ENCODE measurements at places on chromosomes 1 and 21.
A peak's percentile ranks its signal among the peaks of the same experiment; 100 is the strongest.

- no peak for DNase-seq
Measured at GRCh38 chr1:53046930-53047329, 15.1 kb upstream of the PODN start.

DNA sequence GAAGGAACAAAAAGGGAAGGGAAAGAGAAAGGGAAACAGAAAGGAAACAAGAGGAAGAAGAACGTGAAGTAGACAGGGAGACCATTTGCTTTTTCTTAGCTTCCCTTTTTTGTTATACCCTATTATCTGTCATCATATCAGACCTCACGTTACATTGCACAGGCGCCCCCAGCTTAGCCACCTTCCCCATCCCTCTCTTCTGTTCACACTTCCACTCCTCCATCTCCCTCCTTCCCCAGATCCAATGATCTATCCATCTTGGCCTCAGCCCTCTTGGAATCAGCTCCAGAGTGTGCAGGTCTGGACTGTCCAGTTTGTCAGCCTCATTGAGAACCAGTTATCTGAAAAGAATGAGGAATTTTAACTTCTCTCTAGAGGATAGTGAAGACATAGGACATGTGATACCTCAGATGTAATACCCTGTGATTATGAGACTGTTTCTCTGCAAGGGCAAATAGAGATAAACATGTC, 101.1 kb upstream of the ERRFI1 start:
- no peak for DNase-seq

DNA sequence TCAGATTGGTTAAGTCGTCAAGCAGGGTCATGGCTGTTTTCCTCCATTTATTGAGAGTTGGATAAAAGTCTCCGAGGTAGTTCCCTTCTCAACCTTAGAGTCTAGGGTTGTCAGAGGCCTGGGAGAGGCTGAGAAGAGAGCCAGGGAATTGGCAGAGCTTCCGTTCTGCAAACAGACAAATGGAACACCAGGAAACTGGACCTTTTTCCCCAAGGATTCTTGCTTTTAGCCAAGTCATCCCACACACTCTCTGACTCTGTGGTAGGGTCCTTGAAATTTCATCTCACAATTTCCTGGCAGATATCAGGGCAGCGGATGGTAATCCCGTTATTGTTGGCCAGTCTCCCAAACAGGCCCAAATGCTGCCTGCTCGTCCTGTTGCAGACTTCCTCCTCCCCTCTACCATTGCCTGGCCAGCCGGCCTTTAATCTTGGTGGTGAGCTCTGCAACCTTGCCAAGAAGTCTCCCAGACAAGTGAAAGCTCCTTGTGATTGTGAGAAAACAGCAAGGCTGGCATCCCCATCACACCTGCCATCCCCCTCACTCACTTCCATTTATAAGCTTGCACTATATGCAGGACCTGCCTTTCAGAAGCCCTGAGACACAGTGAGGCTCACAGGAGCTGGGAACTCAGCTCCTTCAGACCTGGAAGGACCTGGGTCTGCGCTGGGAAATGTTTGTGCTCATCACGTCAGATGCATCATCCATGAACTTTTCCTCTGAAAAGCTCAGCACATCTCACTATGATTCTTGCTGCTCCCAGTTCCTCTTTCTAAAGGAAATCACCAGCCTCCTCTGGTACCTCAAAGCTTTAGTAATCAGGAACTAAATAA, 13.7 kb upstream of the SRP9 start:
- DNase-seq = no peak

GRCh38 chr1:205240569-205240968, 12.8 kb downstream of the TMCC2 start:
- no peak for DNase-seq

- no peak for DNase-seq
Measured at GRCh38 chr1:23169195-23169575, 529 bp upstream of the LUZP1 start.

DNA sequence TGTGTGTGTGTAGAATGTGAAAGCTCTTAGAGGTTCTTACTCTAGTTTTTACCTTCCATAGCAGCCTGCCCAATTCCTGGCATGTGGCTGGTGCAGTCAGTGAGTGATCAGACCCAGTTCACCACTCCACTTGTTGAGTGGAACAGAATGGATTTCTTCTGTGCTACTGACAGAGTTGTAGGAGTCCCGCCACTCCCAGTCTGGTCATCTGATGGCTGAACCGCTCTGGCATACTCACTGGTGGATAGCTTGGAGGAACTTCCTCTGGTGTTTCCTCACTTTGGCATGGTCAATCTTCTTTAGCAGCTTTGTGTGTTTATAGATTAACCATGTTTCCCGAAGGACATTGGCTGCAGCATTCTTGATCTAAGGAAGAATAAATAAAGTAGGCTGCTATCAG, 106.7 kb upstream of the ADAR start:
- no peak for DNase-seq

DNA sequence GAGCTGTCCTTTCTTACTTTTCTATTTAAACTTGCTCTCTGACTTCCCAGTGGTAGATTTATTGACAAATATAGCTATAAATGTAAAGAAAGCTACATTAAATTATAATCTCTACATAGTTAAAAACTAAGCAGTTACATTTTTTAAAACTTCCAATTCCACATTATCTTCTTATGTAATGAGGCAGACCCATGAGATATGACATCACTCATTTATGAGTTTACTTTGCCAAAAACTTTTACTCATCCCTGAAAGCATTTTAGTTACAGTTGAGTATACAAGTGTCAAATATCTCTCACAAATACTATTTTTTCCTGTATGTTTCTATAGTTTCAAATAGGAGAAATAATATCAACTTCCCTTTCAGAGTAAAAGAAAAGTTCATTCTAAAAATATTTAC, 3.8 kb downstream of the NMNAT2 start:
- DNase-seq = no peak

- no peak for DNase-seq
Measured at GRCh38 chr1:151819976-151820623, 11.5 kb downstream of the RORC start.

DNA sequence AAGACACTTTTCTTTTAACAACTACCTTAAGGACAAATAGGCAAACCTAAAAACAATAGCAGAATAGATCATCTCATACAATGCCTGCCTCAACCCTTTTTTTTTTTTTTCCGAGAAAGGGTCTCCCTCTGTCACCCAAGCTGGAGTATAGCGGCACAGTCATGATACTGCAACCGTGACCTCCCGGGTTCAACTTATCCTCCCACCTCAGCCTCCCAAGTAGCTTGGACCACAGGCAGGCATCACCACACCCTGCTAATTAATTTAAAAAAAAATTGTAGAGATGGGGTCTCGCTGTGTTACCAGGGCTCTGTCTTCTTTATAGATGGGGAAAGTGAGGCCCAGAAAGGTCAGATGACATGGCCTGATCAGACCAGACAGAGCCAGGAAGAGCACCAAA, 7.9 kb downstream of the SH3BGRL3 start:
- DNase-seq = no peak

DNA sequence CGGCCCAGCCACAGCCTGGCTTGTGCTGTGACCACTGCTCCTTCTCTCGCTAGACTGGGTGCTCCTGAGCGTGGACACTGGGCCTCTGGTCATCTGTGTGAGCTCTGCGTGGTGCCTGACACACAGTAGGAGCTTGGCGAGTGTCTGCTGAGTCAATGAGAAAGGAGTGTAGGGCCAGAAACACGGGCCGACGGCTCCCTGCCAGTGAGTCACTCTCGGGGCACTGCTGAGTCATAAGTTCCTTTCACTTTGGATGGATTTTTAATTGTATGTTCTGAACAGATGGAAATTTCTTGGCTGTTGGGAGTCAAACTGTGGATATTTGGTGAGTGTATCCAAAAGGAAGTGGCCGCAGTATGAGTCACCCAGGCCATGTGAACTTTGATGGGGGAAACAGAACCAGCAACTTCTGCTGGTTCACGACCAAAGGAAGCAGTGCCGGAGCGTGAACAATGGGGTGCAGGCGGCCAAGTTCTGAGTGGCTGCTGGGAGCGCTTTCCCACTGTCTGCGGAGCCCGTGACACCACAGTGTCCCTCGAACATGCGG, 41.0 kb upstream of the COL18A1 start:
- peak; percentile 64 for DNase-seq

DNA sequence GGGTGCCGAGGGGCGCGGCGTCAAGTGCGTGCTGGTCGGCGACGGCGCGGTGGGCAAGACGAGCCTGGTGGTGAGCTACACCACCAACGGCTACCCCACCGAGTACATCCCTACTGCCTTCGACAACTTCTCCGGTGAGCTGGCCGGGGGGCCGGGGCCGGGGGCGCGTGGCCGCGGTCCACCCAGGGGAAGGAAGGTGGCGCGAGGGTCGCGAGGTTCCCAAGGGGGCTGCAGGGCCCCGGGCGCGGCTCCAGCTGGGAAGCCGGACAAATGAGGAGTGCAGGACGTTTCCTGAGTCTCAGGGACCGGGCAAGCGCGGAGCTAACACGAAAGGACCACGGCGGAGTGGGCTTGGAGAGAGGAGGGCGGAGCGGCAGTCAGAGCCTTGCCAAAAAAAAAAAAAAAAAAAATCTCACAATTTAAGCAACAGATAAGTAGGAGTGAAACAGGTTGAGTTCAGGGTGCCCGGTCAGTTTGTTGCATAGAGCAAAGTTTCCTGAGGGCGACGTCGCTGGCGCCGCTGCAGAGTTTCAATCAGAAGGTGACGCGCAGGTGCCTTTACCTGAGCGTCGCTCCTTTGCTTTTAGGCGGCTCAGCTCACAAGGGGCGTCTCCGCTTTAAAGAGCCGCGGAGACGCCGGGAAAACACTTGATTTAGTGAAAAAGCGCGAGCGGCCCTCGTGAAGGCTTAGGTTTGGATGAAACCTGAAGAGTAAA, 750 bp downstream of the RHOU start:
- peak; percentile 14 for DNase-seq

- no peak for DNase-seq
Measured at GRCh38 chr21:41898998-41899397, 19.9 kb upstream of the PRDM15 start.

GRCh38 chr1:200337410-200337809, 72.4 kb downstream of the ZNF281 start:
- DNase-seq = no peak

DNA sequence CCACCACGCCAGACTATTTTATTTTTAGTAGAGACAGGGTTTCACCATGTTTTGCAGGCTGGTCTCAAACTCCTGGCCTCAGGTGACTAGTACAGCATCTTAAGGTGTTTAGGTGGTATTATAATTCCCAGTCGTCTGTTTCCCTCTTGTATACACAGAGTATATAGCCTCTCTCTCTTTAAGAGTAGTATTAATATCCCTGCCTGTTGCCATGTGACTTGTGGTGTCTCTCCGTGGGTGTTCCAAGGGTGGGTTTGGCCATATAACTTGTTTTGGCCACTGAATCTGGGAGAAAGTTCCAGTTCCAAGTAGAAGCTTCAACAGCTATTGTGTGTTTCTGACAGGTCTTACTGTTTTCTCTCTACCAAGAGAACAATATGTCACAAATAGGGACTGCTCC, 29.6 kb downstream of the EPS15 start:
- DNase-seq = no peak

DNA sequence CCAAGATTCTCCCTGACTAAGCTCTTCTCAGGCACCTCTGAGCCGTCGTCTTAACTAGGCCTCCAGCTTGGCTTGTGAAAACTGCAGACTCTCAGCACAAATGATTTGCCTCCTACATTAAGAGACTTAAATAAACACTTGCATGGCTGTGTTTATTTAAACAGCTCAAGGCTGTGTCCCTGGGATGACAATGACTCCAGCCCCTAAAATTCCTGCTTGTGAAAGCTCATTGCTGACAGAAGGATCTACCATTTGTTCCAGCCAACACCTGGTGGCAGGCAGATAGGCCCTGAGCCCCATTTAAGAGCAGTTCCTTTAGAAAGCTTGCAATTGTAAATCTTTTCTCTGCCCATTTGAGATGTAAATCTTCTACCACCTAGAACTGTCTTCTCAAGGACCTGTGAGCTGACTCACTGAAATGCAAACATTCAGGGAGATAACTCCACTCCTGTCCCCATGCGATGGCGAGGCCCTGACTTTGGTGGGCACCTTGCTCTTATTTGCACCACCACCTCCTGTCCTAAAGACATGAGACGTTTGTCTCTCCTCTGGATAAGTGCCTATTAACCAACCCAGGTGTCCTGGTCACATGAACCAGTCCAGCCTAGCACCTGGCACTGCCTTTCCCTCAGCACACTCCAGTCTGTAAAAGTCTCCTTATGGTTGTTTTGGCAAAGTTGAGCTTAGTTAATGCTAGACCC, 15.1 kb upstream of the PCP4 start:
- DNase-seq = no peak

DNA sequence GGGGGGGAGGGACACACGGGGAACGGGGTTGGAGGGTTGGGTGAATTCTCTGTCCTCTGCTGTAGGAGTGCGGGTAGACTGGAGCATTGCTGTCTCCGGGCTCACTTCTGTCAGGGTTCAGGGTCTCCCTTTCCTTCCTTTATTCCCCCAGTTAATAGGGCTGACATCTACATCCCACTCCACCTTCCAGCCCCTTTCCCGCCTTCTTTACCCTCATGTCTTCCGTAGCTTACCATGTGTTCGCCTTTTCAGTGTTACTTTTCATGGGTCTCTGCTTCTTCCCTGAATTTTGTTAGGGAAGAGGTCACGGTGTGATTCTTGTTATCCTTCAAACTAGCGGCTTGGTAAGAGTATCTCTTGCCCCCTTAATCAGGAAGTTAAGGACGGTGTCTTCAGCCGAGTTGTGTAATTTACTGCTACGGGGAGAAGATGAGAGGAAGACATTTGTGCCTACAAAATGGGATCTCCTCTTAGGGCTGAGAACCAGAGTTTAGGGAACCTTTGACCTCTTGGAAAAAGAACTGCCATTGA, 917 bp downstream of the RAP1A start:
- no peak for DNase-seq

GRCh38 chr21:27817074-27817473, 850.2 kb upstream of the ADAMTS5 start:
- no peak for DNase-seq

DNA sequence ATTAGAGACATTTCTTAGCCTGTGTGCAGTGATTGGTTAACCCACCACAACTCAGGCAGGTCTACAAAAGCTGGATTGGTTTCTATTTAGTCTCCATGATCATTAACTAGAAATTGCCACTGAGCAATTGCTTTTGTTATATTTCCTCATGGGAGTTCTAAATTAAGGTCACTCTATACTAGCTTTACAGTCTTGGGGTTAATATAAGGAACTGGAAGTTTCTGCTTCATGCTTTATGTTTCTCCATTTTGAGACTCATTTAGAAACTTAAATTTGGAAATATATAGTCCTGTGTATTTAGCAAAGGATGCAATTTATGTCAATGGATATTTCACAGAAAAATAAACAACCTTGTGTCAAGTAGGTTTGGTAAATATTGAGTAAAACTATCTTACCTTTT, 137.5 kb downstream of the HLX start:
- DNase-seq = no peak
